Psoas muscle (tissue), 8 donors: ENCODE measurements at places on chromosomes 13 and 19. TPM values are rescaled to one million over a fixed set of nuclear protein-coding genes. Genes with fewer than 3 reads are reported as not detected.

LILRA5 gene
- 1.1 TPM for total RNA-seq

ZNF430 gene
- total RNA-seq, result 3.9 TPM

SIGLEC9 gene
- 2.2 TPM for total RNA-seq

UBE2L5 gene
- not detected for total RNA-seq

PSPN gene
- total RNA-seq, result 0.69 TPM

IGFL2 gene
- total RNA-seq, result not detected

GJB6 gene
- total RNA-seq, result not detected

FFAR1 gene
- not detected for total RNA-seq
